Activated T-helper 17 cell treated with anti-CD3 and anti-CD28 coated beads, Interleukin-2, amount 50 U/mL, for 72 hours (primary cell): ENCODE measurements at places on chromosomes 3 and 15.

DNA sequence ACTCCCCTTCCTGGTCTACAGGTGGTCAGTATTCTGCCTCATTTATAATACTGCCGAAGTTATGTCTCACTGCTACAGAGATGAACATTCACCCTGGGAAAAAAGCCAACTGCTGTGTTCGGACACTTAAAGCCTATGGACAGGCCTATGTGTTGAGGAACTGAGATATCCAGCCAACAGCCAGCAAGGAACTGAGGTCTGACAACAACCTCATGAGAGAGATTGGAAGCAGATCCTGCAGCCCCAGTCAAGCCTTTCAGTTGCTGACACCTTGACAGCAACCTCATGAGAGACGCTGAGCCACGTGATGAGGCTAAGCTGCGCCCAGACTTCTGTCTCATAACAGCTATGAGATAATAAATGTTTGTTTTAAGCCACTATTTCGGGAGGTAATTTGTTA lies 18.2 kb upstream of the FHIT start:
- ATAC-seq = no peak

GRCh38 chr3:13062647-13063046 lies 10.6 kb downstream of the IQSEC1 start:
- no peak for ATAC-seq

DNA sequence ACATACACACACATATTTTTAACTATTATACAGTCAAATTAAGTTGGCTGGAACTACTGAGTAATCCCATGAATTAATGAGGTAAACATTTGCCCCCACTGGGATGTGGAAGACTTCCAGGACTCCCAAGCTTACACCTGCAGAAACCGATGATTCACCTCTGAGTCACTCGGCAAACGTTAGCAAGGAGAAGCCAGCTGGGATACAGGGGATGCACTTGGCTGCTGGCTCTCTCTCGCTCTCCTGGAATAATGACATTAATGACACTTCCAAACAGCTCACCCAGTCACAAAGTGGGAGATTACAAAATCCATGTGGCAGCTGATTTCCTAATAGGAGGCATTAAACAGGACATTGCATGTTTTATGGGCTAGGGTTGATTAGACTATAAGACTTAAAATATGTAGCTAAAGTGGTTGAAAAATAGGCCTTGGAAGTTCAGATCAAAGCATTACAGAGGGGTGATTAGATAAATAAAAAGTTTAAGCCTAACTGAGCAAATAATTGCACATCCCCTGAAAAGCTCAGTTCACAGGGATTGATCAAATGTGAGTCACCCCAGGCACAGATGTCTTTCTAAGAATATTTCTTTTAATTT lies 500.9 kb downstream of the SOX2 start:
- no peak for ATAC-seq

DNA sequence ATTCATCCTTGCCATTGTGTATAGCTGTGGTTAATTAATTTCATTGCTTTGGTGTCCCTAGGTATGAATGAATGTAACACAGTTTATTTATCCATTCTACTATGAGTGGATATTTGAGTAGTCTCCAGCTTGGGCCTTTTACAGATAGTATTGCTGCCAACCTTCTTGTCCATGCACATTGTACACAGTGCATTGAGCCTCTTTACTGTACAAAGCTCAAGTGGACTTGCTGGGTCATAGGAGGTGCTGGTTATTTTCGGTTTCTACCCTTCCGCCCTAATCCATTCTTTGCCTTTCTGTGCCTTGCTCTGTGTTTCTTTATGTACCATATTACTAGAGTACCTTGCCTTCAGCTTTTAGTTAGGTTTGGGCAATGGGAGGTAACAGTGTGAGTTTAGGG lies 60.7 kb downstream of the DUT start:
- no peak for ATAC-seq

GRCh38 chr3:89851974-89852621 lies 744.7 kb downstream of the EPHA3 start:
- no peak for ATAC-seq

- ATAC-seq = no peak
Measured at GRCh38 chr15:90439946-90440345, 51.9 kb downstream of the IQGAP1 start.

DNA sequence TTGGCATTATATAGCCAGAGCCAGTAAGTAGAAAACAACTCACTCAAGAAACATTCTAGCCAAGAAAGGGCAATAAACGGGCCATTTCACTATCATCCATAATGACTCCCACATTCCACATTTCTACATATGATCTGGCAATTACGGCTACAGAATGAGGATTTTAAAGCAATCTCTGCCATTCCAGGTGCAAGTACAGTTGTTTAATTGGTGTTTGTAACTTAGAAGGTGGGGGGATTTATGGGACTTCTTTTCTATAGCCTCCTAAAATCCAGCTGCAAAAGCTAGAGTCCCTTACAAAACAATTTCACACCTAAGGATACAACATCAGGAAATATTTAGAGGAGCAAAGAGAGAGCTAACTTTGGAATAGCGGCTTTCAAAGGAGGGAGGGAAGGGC lies 295.4 kb upstream of the RORA start:
- no peak for ATAC-seq

DNA sequence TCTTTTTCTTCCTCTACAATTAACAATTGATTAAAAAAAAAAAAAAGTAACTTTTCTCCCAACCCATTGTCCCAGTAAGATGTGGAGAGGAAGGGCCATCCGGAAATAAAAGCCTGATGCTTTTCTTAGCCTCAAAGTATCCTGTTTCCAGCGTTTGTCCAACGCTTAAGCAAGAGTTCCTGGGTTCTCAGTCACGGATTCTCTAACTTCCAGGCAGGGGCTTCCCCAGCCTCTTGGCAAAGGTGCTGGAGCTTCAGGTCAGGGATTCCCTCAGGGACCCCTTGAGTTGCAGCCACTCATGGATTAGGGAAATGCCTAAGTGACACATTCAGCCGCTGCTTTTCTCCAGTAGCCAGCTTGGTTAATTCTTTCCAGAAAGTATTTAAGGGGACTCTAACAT lies 22.3 kb upstream of the C2CD4B start:
- ATAC-seq = no peak

DNA sequence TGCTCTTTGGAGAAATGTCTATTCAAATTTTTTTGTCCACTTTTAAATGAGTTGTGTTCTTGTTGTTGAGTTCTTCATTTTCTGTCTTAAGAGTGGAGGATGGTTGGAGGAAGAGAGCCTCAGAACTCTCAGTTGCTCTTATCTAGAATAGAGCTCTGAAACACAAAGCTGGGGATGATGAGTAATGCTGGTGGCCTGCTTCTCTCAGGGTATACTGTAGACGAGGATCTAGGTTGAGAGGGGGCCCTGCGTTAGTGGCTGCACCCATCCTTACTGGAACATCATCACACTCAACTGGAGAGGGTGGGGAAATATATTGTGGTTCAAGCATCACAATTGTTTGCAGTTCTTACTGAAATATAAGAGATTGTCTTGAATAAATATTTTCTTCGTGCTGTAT lies 1.8 kb downstream of the SPTSSB start:
- ATAC-seq = no peak

GRCh38 chr15:91278951-91279350 lies 178.9 kb downstream of the SV2B start:
- no peak for ATAC-seq

GRCh38 chr3:116950301-116951055 lies 240.9 kb downstream of the TUSC7 start:
- ATAC-seq = no peak

- no peak for ATAC-seq
Measured at GRCh38 chr15:72112116-72112515, 5.8 kb downstream of the MYO9A start.

- ATAC-seq = no peak
Measured at GRCh38 chr3:131447349-131447748, 55.4 kb downstream of the MRPL3 start.

DNA sequence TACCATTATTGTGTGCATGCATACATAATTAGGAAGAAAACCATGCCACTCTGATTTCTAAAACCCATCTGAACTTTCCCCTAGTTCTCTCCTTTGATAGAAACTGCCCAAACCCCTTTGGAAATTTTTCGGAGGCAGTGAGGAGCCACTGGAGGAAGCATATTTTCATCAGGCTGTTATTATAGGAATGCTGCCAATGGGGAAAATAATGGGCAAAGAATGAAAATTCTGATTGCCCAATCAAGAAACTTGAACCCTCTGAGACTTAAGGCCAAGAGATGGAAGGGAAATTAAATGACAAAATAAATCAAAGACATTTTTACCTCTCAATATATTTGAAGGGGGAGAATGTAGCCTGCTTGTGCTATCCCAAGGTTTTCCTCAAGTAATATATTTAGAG lies 376.0 kb upstream of the PDZRN3 start:
- no peak for ATAC-seq

DNA sequence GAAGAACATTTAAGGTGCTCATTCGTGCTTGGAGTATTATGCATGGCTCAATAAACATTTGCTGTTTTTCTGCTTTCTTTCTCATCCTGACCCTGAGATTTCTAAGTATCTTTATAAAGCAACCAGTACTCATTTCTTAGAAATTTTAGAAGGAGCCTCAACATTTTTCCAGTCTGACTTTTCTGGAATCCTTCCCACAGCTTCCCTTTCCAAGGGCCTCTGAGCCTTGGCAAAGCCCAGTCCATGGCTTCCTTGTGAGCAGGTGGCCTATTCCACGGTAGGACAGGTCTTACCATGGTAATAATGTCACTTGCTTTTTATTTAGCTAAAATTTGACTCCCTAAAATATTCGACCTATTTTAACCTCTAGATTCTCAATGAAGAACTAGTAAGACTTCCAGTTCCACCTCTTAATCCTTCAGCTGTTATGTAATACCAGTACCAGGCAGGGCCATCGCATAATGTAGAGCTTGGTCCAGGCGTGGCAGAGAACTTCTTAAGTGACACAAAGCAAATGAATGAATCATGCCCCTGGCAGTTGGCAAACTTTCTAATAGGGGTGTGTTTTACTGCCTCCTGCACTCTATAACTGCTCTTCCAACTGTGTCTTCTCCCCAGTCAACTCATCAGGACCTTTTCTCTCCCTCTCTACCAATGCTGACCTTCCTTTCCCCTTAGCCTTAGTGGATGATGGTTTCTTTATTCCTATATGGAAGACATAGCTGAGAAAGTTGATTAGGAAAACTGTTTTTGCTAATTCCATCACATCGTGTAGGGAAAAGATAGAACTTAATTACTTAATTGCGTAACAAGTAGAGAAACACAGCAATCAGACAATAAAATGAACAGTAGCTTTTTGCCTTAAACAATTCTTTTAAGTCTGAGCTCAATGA lies 894 bp upstream of the TM4SF4 start:
- no peak for ATAC-seq

DNA sequence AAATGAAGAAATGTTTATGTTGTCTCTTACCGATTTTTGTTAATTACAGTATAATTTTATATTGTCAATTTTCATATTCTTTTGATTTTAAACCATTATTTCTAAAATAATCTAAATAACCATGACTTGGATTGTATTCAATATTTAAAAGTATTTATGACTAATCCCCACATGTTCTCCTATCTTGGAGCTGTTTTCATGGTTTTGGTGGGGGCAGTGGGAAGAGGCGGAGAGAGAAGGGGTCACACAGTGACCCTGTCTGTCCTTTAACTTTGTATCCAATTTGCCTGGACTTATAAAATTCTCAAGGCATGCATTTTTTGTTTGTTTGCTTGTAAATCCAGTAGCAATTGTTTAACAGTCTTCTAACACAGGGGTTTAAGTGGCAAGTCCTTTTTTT lies 407.4 kb downstream of the NTRK3 start:
- no peak for ATAC-seq

DNA sequence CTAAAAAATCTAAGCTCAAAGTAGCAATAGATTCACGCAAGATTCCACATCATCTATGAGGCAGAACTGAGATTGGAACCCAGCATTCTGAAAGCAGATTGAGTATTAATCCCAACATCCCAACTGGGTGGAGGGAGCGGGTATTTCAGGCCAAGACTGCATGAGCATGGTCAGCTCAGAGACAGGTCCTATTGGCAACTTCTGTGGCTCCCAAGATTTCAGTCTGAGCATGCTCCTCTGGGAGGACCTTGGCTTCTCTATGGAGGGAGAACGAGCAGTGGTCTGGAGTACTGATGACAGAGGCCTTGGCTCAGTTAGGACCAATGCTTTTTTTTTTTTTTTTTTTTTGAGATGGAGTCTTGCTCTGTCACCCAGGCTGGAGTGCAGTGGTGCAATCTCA lies 4.0 kb upstream of the ITGA11 start:
- no peak for ATAC-seq

- ATAC-seq = no peak
Measured at GRCh38 chr3:83496462-83496861, 1462.3 kb upstream of the CADM2 start.

DNA sequence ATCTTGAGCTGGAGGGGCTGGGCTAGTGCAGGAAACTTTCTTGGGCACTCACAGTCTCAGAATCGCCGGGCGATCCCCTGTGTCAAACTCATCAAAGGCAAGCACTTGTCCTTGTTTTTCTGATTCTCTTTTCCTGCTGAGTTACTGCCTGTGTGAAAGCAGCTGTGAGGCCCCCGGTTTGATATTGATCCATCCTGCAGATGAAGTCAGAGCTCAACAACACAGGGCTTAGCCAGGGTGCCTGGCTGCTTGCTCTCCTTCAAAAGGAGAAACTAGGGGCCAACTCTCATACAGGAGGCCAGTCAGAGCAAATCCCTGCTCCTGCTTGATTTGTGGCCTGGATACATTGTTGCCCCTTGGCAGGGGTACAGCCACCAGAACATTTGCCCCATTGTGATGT lies 22.9 kb downstream of the CLSTN2 start:
- no peak for ATAC-seq

DNA sequence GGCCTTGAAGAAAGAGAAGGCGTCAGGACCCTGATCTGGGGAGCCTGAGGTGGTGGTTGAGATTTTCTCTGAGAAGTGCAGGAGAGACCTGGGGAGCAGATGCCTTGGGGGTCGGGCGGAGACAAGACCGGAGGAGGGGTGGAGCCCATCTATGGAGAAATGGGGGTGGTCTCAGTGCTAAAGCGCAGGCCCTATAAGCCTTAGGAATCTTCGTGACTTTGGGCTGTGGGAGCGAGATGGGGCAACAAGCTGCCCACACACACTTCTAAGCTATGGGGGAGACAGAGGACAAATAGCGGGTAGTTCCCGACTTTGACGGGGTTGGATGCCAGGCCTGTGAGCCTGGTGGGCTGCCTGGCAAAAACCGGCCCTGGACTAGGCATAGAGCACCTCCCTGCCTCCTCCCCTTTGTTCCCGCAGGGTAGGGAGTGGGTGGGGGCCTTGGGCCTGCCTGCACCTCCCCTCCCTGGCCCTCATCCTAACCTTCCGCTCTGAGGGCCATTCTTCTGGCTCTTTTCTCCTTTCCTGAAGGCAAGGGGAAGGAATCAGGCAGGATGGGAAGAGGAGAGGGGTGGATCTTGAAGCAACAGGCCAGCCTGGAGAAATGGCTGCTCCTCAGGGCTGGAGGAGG lies 880 bp downstream of the NISCH start:
- no peak for ATAC-seq

- ATAC-seq = no peak
Measured at GRCh38 chr15:101045835-101046691, 126.9 kb downstream of the LRRK1 start.
